Activated CD4-positive, alpha-beta T cell treated with anti-CD3 and anti-CD28 coated beads, Interleukin-2, amount 50 U/mL, for 4 hours (primary cell): ENCODE measurements at places on chromosomes 2 and 18.

GRCh38 chr18:25306671-25307070 lies 45.3 kb downstream of the ZNF521 start:
- no peak for DNase-seq

- DNase-seq, result no peak
These were observed 12.3 kb downstream of the SCG2 start for GRCh38 chr2:223589901-223590300.

GRCh38 chr18:36697905-36698304 lies 130.9 kb downstream of the TPGS2 start:
- no peak for DNase-seq

DNA sequence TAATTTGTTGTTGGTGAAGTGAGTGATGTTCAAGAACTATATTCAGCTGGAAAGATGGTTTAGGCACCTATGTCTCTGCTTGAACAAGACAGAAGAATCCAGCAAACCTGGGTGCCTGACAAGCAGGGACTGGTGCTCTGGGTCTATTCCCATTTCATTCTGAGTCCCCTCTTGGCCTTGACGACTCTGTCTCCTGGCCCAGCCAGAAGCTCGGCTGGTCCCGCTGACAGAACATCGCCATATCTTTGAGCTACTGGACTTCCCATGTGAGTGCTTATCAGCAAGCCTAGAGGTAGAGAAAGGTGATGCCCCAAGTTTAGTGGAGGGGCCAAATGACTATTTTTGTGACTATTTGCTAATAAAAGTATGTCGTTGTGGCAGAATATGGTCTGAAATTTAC lies 48.2 kb downstream of the SDC1 start:
- DNase-seq, result no peak

GRCh38 chr2:207230261-207231105 lies 64.7 kb upstream of the KLF7 start:
- DNase-seq, result no peak

DNA sequence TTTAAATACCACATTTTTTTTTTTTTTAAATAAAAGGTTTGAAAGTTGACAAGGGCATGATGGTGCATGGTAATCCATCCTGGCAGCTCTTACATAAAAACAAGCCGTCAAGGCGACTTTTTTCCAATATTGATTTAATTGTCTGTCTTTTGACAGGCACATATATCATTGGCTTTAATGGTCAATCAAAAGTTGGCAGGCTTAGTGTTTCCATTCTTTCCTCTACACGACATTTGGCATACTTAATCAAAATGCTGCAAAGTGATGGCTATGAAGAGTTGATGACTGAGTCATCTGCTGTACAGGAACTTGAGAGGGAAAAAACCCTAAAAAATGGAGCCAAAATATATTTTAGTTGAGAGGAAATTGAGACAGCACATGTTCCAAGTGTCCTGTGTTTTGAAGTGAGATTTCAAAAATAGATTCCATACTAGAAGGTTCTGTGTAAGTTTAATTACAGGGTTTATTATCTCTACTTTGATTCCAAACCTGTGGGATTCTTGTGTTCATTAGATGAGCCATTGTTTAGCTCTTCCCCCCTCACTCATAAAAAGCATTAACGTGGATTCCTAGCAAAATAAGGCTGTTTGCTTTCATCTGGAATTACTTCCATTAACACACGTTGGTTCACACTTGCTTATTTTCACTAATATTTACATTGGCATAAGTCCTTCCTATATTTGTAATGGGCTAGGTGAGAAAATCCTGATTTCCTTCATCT lies 3.2 kb downstream of the TSHZ1 start:
- DNase-seq, result no peak

DNA sequence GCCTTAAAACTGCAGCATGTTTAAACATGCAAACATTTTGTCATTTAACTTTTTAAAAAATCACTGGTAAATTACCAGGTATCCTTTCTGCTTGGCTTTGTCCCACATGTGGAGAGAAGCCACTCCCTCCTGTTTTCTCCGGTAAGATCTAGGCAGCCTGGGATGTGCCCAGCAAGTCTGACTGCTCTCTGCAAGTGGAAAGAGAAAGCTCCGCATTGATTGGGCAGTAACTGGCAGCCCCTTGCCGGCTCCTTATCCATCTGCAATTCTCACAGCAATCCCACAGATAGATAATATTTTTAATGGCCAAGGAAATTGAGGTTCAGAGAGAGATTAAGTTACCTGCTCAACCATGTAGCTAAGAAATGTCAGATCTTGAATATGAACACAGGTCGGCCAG lies 136.1 kb downstream of the TMEM200C start:
- DNase-seq, result no peak

DNA sequence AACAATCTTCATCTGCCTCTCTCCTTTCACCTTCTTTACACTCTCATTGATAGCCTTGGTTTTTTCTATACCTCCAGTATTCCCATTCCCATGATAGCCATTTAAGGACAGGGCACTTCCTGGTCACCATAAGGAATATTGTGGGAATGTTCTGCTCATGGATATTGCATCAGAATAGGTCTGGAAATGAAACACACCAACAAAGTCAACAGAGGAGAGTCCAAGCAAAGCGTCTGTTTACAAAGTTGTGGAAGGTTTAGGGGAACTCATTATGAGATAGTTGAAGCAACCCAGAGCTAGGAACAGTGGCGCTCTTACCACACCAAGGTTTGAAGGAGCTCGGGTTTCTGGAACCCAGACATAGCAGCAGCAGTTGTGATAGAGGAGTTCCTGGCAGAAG lies 150.3 kb upstream of the TNP1 start:
- no peak for DNase-seq

DNA sequence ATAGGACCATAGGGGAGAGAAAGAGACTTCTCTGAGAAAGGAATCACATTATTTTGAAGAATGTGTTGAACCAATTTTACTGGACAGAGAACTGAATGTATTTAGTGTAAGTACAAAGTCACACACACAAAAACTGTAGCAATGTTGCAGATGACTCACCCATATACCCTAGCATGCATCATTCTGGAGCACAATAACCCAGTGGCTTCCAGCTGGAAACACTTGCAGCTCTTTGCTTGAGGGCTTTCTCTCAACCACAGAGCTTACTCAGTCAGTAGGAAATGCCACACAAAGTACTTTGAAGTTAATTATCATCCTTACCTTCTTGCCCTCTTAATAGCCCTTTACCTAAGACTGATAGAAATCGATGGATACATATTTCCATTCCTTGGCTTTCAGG lies 760.0 kb upstream of the FSHR start:
- no peak for DNase-seq

- DNase-seq, result no peak
These were observed 2.5 kb upstream of the OSR1 start for GRCh38 chr2:19360966-19361321.

DNA sequence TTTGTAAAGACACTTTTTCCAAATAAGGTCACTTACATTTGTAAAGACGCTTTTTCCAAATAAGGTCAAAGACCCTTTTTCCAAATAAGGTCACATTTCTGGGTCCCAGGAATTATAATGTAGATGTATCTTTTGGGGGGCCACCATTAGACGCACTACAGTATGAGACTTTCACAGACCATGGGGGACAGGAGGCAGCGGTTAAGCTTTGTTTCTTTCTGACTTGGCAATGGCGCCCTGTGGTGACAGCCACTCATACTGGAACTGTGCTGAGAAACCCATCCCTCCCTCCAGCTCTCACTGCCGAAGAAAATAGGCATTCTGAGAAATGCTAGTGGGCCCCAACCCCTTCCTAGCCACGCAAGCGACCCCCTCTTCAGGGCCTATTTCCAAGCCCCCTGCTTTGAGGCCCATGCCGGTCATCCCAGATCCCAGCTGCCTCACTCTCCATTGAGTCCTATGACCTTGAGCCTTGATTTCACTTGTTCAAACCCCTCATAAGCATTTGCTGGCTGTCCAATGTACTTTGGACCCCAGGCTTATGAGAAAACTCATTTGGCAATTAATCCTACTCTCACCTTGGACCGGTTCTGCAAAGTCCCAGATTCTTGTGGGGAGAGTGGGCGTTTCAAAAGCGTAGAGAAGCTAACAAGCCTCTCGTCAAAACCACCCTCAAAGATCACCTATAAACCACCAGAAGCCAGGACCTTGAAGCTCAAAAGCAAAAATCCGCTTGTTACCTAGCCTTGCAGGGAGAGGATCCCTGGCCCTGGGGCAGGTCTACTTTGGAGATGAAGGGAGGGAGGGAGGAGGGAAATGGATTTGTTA lies 11.3 kb upstream of the SPATA3 start:
- DNase-seq, result no peak

DNA sequence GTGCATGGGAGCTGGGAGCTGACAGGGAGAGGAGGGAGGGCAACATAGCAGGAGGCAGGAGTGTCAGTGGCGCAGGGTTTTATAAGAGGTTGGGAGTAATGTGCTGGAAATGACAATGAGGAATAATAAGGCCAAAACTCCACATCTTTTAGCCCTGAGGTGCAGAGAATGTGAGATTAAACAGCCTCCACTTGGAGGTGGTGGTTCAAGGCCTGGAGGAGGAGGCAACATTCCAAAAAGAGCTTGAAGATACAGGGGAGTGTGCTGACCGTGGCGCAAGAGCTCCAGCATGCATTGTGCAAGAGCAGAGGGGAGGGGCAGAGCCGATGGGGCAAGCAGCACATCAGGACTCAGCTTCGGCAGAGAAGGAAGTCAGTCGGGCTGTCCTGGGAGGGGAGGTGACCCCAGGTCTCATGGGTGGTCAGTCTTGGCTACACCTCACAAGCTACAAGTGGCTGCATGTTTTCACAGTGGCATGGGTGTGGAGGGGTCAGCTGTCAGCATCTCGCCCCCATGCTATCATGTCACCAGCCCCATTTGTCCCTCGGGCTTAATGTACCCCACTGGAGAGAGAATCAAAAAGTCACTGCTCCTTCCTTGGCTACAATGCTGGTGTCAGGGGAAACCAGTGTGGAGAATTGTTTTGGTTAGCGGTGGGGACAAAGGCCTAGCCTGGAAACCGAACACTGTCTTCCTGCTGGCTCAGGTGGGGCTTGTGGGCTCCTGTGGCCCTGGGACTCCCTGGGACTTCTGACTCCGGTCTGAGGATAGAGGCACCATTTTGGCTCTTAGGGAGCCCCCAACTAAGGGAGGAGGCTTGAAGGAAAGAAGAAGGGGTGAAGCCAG lies 208.0 kb downstream of the ZFP36L2 start:
- DNase-seq, result no peak

DNA sequence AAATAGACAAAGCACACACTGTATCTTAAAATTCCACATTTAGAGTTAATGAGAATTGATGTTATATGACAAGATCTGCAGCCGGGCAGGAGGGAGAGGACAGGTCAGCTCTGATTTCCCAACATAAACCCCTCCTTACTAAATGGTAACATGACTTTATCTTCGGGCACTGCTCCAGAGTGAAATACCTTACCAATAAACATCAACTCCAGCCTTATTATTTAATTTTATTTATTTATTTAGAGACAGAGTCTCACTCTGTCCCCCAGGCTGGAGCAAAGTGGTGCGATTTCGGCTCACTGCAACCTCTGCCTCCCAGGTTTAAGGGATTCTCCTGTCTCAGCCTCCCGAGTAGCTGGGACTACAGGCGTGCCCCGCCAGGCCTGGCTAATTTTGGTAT lies 1.7 kb downstream of the CYB5A start:
- DNase-seq, result no peak

- no peak for DNase-seq
These were observed 123.6 kb upstream of the EFEMP1 start for GRCh38 chr2:56047136-56047535.

- no peak for DNase-seq
These were observed 12.0 kb upstream of the HAAO start for GRCh38 chr2:42804338-42804737.

DNA sequence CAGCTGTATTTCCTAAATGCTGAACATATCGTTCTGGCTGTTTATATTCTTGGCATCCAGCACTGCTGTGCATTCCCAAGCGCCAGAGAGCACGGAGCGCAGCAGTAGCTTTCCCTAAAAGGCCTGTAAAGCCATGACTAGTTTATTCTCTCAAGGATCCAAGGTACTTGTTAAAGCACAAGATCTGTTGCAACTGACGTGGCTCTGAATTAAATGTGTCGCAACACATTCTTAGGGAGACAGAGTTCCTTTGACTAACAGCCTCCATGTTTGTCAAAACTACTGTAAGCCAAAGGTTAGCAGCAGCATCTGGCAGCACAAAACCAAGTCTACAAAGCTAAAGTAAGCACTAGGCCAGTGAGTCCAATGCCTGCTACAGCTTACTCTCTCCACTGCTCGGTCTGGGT lies 188.6 kb upstream of the FN1 start:
- no peak for DNase-seq

DNA sequence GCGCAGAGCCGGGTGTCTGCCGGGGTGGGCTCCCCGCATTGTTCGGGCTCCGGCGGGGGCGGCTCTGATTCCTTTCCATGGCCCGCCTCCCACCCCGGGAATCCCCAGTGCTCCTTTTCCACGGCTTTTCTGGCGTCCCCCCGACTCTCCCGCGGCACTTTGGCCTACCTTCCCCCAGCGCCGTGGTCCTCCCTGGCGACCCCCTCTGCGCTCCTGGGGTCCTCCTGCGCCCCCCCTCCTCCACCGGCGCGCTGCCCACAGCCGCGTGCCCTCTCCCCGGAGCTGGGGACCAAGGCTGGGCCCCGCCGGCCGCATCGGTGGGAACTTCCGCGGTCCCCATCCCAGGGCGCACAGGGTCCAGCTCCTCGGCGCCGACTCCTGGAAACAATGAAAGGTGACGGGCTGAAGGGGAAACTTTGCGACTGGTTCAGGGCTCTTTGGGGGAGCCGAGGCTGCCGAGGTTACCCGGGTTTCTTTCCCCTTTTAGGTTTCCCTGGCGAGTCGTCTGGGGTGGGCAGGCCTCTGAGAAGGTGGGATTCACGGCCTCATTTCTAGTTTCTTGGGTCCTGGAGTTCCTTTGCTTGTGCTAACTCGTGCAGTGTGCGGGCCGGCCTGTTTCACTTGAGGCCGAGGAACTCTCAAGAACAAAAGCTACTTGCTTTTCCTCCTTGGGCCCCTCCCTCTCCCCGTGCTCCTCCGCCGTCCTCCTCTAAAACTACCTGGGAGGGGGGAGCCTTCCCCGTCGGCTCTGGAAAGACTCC lies 2.2 kb downstream of the TGIF1 start:
- DNase-seq, result no peak

GRCh38 chr2:3065928-3066327 lies 311.7 kb downstream of the EIPR1 start:
- DNase-seq, result no peak

- no peak for DNase-seq
These were observed 58.2 kb upstream of the ACSL3 start for GRCh38 chr2:222802514-222803196.

DNA sequence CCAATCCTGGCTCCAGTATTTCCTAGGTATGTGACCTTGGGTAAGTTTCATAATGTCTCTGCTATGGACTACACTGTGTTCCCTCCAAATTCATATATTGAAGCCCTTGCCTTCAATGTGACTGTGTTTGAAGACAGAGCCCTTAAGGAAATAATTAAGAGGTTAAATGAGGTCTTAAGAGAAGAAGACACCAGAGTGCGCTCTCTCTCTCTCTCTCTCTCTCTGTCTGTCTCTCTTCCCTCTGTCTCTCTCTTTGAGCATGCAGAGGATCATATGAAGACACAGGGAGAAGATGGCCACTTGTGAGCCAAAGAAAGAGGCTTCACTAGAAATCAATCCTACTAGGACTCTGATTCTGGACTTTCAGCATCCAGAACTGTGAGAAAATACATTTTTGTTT lies 52.2 kb downstream of the NXPH2 start:
- no peak for DNase-seq
